ENCODE measurements at places on chromosomes 13 and 19. TPM values are rescaled to one million over a fixed set of nuclear protein-coding genes. Genes with fewer than 3 reads are reported as not detected.

The MEGF8 gene
- 49.5 TPM for total RNA-seq

The BST2 gene
- total RNA-seq: 3.8 TPM

- no peaks in the 10 kb centered on the region for H3K36me3 ChIP-seq
- H3K27ac ChIP-seq: no peak overlapping the region
- no peaks in the 10 kb centered on the region for H3K27me3 ChIP-seq
- DNase-seq: no peak
- H3K4me1 ChIP-seq: no peaks in the 10 kb centered on the region
Measured at GRCh38 chr19:20313894-20314293, 146.9 kb downstream of the ZNF486 start.

- no peaks in the 10 kb centered on the region for H3K36me3 ChIP-seq
- no peak overlapping the region for H3K4me3 ChIP-seq
- H3K4me1 ChIP-seq: peaks cover 7% of the 10 kb centered on the region
- no peak for DNase-seq
- H3K27me3 ChIP-seq: peaks cover 32% of the 10 kb centered on the region
Measured at GRCh38 chr19:28010656-28011055, 1202.3 kb downstream of the UQCRFS1 start.

- no peak for DNase-seq
- no peaks in the 10 kb centered on the region for H3K36me3 ChIP-seq
- no peaks in the 10 kb centered on the region for H3K4me1 ChIP-seq
- H3K27me3 ChIP-seq: no peaks in the 10 kb centered on the region
- no peak overlapping the region for H3K4me3 ChIP-seq
Measured at GRCh38 chr13:96796091-96796633, 198.1 kb downstream of the OXGR1 start.

The FKRP gene
- total RNA-seq: 38.4 TPM

The CYP2F1 gene
- not detected for total RNA-seq

Measured in type B pancreatic cell (in vitro differentiated cells).